Inflammatory macrophage (primary cell): ENCODE measurements at places on chromosomes 11 and 22.

GRCh38 chr11:45155627-45156180, 9.3 kb downstream of the PRDM11 start:
- no peak for DNase-seq

DNA sequence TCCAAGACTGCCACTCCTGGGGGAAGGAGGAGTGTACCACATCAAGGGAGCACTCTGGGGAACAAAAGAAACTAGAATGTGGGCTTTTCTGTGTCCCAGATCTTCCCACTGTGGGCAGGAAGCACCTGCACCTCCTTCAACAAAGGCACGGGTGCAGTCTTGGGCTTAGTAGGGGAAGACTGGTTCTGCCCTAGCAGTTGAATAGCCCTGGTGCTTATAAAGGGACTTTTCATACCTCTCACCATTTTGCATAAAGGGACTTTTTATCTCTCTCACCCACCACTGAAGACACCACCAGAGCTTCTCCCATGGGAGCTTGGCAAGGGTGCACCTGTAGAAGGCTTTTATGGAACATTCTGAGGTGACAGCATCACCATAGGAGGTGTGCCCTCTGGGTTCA, 65.8 kb upstream of the MS4A8 start:
- no peak for DNase-seq

DNA sequence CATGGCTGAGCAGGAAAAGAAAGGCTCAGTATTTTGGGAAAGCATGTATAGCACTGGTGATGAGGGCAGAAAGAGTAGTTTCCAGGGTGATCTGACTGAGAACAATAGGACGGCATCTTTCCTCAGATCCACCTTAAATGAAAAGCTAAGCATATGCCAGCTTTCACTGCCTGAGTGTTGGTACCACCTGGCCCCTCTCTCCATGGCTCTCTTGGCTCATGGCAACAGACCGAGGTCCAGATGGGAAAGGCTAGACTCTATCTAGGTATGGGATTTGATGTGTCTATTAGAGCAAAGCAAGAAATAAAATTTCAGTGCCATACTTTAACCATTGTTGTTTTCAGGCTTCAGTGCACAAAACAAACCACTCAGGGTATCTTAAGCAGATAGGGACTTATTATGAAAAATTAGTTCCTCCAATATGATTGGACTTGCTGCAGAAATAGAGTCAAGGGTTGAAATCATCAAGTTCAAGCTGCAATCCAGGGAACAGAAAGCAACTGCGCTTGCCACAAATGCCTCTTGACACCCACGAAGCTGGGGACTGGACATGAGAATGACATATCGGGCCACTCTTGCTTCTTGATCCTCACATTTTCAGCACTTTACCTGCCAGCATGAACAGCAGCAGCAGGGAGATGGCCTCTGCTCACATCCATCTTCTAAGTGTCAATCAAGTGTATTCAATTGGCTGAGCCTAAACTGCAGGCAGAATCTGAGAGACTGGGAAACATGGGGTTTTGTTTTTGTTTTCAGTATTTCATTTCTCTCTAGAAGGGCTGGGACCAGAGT, 64.0 kb upstream of the SNX19 start:
- no peak for DNase-seq

- DNase-seq, result no peak
These were observed 41.2 kb downstream of the SNX19 start for GRCh38 chr11:130874955-130875531.

GRCh38 chr11:88739524-88739923, 326.3 kb downstream of the GRM5 start:
- no peak for DNase-seq
